ENCODE measurements at places on chromosomes 2 and 18.
A peak's percentile ranks its signal among the peaks of the same experiment; 100 is the strongest.

GRCh38 chr2:164717000-164717803 lies 95.9 kb upstream of the GRB14 start:
- ATAC-seq: no peak

- peak; percentile 62 for ATAC-seq
Measured at GRCh38 chr2:100780203-100781008, 39.5 kb upstream of the NPAS2 start.

DNA sequence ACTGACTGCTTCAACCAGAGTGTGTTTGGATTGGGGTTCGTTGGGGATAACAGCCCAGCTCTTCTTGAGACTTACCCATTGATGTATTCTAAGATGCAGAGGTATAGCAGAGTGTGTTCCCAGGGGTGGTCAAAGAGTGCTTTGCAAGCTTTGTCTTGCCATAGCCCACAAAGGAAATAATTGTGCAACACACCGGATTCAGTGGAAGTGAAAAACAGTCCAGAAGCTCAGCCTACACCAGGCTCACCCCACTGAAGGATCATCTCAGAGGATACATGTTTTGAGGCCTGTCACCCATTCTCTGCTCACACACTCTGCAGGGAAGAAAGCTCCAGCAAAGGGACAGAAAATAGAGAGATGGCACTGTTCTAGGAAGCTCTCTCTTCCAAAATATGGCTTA lies 9.6 kb downstream of the CACNB4 start:
- ATAC-seq: no peak

GRCh38 chr2:50787636-50788035 lies 244.3 kb downstream of the NRXN1 start:
- ATAC-seq: no peak

DNA sequence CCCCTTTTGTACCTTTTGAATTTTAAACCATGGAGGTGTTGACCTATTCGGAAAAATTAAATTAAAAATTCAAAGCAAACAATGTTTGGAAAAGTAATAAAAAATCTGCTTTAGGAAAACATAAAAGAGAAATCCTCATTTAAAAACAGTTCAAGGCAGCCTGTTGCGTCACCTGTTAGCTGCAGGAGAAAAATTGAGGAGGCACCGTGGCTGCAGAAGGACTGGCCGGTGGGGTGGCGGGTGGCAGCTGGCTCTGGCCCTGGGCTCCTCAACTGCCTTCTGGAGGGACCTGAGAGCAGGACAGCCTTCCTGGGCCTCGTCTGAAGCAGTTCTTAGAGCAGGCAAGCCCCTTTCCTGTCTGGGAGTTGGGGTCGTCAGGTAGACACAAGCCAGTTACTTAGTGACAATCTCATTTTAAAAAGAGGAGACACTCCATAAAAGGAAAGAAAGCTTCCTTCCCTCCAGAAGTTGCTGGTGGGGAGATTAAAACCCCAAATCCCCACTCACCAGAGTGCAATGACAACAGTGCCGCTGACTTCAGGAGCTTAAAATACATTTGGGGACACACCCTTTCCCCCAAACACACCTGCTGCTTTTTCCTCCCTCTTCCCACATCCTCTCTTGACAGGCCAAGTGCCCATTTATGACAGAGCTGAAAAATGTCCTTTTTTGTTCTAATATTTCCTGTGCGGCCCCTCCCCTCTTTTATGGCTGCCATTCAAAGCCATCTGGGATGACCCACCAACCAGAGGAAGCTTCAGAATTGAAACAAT lies 9.7 kb downstream of the ZBTB7C start:
- no peak for ATAC-seq

GRCh38 chr18:20997371-20997770 lies 114.2 kb downstream of the ROCK1 start:
- no peak for ATAC-seq

GRCh38 chr2:123086613-123087385 lies 938.3 kb upstream of the CNTNAP5 start:
- ATAC-seq: no peak

DNA sequence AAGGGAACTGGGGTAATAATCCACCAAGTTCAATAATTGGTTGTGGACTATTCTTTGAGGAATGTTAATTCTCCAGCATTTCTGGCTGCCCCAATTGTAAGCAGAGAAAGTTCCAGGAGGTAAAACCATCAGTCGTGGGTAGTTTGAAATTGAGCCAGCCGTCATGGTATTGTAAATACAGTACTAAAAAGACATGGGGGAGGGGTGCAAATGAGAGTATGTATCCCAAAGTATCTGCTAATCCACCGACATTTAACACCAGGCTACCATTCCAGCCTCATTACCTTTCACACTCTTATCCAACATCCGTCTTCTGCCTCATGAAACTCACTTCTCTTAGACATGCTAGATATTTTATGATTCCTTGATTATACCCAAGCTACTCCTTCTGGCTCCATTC lies 507.9 kb downstream of the ERBB4 start:
- ATAC-seq: no peak
